ENCODE measurements at places on chromosomes 1 and 21. TPM values are rescaled to one million over a fixed set of nuclear protein-coding genes. Genes with fewer than 3 reads are reported as not detected.

Gene COL18A1
- total RNA-seq: 147 TPM

Gene C1orf87
- total RNA-seq: not detected

Gene AGPAT3
- total RNA-seq: 22.0 TPM

Gene ROR1
- 13.1 TPM for total RNA-seq

Gene RGS1
- not detected for total RNA-seq

Gene NT5C1A
- total RNA-seq: not detected

Gene GPR3
- total RNA-seq: 1.9 TPM

Gene ZP4
- total RNA-seq: not detected

Gene ASPM
- 30.2 TPM for total RNA-seq

Gene PKP1
- not detected for total RNA-seq

Gene CNN3
- total RNA-seq: 51.5 TPM

Gene TIAM1
- total RNA-seq: 0.68 TPM

Gene CYP4A22
- not detected for total RNA-seq

Gene MPL
- total RNA-seq: not detected

All from A549 treated with DMSO at 1 μM for 4 hours (cell line).